GM13976 (cell line): ENCODE measurements at places on chromosomes 16 and 17.

DNA sequence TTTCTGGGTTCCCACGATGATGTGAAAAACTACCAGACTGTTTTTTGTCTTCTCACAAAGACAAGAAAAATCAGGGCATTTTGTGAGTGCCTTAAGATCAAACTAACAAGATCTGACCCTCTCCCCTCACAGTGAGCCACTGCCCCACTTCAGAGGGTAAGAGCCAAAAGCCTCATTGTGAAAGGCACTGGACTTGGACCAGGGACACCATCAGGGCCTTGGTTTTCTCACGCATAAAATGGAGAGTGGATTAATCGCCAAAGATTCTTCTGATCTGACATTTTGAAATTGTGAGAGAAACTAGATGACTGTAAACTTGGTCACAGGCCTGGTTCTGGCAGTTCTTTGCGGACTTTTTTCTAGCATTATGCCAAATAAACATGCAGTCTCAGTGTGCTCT, 21.0 kb upstream of the ENDOV start:
- no peak for DNase-seq

DNA sequence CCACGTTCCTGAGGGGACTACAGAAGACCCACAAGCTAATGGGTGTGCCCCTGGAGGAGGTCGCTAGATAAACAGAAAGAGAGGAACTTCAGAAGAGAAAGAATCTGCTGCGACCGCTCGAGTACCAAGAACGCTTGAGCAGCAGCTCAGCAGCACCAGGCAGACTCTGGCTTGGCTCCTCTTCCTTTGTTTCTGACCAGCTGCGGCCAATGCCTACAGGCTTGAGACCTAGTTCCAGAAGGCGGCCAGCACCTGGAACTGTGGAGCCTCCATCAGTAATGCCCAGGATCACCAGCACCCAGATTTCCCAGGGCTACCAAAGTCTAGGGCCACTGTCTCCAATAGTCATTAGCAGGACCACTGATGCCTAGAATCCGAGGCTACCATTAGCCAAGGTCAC, 26.0 kb upstream of the GOSR2 start:
- no peak for DNase-seq

GRCh38 chr16:70749681-70750601, 51.0 kb downstream of the VAC14 start:
- no peak for DNase-seq

- no peak for DNase-seq
These were observed 868 bp downstream of the MED13 start for GRCh38 chr17:62064029-62064790.

DNA sequence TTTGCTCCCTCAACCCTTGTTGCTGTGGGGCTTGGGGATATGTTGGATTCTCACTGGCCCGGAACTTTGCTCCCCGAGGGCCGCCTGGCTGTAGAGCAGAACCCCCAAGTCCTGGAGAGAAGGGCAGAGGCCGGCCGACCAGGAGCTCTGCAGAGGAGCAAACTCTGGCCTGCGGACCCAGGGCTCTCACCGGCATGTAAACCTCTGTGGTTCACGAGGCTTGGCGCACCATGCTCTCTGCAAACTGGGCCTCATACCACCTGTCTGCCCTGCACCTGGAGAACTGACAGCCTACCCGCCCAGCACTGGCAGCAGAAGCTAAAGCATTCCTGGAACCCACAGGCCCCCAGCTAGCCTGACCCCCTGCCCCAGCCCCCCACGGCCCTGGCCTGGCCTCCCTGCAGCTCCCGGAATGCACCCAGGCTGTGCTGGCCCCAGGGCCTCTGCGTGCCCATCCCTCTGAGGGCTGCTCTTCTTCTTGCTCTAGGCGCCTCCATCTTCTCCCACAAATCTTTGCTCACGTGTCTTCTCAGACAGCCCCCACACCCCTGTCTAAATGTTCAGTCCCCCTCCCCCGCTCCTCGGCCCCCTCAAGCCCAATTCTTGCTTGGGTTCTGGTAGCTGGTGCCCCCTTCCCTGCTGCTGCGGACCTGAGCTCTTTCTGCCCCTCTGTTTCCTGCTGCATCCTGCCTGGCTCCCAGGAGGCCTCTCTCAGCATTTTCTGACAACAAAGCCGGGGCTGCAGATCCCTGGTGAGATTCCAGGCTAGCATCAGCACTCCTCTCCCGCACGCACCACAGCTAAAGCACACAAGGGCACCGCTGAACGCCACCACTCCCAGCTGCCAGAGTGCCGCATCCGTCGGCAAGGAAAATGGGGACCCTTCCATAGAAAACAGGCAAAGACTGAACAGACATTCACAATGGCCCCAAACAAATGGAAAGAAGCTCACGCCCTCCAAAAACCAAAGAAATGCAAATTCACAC, 23.3 kb downstream of the ACTG1 start:
- no peak for DNase-seq

DNA sequence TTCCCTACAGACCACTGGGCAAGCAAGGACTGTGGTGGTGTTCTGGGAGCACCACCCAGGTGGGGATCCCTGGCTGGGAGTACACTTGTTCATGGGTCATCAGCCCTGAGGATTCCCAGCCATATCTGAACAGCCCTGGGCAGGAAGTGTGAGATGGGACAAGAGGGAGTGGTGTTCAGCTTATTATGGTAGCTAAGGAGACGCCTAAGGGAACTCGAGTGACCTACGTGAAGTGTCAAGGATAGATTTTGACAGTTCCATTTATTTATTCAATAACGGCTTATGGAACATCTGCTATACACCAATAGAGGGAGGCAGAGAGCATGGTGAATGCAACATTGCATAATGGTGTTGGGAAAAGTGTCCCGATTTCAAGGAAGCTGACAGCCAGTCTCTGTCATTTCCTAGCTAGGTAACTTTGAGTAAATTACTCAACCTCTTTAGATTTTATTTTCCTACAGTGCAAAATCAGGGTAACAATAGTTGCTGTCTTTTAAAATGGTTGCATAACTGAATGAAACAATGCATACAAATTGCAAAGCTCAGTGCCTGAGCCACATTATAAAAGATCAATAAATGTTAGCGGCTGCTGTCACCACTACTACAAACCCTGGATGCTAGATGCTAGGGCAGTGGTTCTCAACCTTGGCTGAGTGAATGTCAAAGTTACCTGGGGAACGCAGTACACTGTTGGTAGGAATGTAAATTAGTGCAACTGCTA, 534.1 kb downstream of the GRIN2A start:
- peak; percentile 24 for DNase-seq

DNA sequence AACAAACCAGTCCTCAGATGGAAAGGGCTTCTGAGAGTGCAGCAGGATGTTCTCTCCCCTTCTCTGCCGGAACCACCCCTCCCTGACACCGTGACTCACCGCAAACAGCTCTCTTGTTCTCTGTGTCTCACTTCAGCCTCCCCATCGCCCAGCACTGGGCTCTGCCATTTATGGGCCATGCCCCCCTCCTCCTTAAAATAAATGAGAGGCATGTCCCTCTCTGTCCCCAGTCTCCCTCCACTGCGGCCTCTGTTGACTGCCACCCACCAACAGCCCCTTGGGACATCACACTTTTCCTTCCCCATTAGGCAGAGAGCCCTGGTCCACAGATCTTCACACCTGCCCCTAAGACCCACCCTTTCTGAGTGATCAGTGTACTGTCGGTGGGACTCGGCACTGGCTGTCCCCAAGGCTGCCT, 6.3 kb downstream of the CCDC102A start:
- peak; percentile 81 for DNase-seq

DNA sequence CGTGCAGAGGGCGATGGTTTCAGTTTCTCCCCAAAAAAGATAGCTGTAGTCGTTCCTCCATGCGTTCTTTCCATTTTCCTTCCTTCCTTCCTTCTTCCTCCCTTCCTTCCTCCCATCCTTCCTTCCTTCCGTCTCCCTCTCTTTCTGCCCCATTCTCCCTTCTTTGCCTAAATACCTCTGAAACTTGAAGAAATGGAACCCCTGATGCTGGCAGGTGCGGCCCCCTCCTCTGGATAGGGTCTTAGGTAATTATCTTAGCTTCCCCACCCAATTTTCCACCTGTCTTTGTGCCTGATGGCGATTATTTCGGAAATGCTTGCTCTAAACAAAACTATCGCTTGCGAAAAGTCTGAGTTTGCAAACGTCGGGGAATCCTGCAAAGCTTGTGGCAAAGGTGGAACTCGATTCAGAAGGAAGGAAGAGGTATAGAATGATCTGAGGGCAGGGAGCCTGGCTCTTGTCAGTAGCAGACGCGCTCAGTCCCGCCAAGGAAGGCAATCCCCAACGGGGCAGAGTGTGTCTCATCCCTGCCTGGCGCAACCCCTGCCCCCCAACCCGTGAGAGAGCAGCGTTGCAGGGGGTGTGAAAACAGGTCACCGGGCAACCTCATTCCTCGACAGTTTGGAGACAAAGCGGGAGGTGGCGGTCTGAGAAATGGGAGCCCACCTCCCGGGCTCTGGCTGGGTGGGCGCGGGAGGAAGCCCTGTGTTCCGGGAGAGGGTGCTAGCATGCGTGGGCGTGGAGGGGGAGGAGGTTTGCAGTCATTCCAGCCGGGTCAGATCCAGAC, 2.9 kb upstream of the CBX8 start:
- DNase-seq, result no peak

GRCh38 chr16:3625911-3626732, 14.7 kb upstream of the SLX4 start:
- no peak for DNase-seq

DNA sequence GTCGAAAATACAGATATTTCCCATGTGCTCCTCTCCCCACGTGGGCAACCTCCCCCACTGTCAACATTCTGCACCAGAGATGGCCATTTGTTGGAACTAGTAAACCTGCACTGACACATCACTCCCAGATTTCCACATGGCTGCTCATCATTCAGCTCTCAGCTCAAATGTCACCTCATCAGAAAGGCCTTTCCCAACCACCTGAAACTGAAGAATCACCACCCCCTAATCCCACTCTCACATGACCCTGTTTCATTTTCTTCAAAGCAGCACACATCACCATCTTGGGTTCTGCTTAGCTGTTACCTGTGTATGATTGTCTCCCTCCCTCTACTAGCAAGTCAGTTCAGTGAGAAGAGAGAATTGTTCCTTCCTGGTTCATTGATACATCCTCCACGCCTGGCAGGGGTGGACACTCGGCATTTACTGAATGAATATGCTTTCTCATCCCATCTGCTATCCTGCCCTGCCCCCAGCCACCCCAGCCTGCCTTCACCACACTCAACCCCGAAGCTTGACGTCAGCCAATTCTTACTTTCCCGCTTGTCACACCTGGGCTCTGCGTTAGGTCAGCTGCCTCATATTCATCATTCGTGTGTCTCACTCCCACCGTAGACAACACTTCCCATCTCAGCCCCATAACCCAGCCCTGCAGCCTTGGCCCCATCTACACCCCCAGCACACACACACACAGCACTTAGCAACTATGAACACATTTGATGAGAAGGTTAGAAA, 1.5 kb downstream of the C17orf114 start:
- DNase-seq, result no peak

DNA sequence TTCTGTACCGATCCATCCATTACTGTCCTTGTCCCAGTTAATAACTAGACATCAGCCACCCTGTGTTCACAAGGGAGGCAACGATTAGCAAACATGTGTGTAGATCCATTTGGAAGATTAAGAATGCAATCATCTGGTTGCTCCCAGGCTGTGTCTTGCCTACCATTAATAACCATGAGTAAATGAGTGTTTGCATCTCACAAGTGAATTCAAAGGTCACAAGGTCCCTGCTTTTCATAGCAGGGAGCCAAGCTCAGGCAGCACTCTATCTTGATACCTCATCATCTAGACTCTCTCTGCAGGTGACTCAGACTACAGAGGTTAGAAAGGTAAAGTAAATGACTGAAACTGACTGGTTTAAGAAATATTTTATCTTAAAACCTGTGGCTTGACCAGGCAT, 25.3 kb downstream of the VWA3A start:
- DNase-seq, result no peak

DNA sequence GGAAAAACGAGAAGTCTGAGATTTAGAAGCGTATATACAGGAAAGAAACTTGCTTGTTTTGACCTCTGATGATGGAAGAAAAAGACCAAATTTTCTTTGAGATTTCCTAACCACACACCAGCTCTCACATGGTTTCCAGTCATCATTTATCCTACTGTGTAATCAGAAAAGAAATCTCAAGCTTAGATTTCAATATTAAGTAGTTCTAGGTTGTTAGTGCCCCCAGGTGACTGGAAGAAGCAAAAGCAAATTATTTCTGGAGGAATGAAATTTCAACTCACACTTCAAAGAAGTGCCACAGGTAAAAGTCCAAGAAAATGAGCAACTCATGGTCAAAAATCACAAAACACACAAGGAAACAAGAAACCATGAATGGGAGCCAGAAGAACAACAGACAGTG, 51.8 kb upstream of the KDM6B start:
- DNase-seq, result no peak

GRCh38 chr17:68768804-68769203, 167.6 kb upstream of the FAM20A start:
- DNase-seq, result no peak

DNA sequence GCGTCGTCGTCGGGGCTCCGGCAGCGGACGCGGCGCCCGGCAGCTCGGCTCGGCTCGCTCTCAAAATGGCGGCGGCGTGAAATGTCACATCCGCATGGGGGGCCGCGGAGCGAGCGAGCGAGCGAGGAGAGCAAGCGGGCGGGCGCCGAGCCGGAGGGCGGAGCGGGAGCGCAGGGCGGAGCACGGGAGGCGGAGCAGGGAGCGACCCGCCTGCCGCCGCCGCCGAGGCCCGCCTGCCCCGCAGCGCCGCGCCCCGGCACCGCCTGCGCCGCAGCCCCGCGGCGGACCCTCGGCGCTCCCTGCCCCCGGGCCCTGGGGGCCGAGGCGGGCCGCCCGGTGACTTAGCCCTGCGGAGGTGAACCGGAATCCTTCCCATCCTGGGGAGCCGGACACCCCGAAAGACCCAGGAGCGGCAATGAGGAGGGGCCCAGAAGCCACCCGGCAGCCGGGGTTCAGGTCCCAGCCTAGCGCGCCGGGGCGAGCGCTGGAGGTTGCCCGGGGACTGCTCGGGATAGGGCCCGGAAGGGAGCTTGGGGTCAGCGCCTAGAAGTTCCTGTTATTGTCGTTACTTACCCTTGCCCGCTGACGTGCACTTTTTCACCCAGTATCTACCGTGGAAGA, at the start of gene USP7:
USP7 (minus strand) TSS at position 86 of the 621 bp plus-strand sequence. CDS start 621 bp downstream, outside the sequence.
- DNase-seq, result peak; percentile 97

DNA sequence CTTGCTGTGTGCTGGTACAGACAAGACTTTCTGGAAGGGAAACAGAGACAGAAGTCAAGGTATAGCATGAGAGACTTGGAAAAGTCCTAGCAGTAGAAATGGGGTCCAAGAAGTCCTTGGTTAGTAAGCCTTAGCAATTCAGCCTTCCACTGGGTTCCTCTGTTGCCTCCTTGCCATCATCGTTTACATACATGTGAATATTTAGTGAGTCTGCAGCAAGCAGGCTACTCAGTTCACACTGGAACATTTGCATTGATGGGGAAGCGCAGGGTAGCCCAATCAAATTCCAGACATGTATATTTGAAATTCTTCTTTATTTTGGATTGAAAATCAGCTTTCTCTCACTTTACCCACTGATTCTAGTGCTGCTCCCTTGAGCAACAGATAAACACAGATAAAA, 27.1 kb downstream of the LIMD2 start:
- DNase-seq, result no peak
